ENCODE measurements at places on chromosomes 2 and 18. TPM values are rescaled to one million over a fixed set of nuclear protein-coding genes. Genes with fewer than 3 reads are reported as not detected.

DNA sequence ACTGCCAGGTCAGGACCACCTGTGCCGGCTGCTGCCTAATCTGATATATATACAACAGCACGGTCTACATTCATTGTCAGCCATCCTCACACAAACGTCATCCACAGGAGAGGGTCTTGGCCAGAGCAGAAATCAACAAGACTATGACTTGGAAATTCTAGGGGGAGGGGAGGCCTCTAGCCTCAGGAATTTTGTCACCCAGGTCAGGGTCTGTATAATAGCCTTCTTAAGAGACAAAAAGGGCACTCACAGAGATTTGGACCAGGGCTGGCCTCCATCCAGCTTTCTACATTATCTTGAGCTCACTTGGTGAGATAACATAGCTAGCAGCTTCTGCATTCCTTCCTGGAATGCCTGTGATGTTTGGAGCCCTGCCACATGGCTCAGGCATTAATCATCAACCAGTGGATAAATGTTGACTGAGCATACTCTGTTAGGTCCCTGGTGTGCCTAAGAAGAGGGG lies 50.4 kb upstream of the CTIF start:
- peak; percentile 72 for DNase-seq

- DNase-seq = no peak
These were observed 62.3 kb downstream of the ROCK1 start for GRCh38 chr18:21049306-21049705.

- no peak for DNase-seq
These were observed 1662.1 kb upstream of the NXPH2 start for GRCh38 chr2:140442319-140442718.

DNA sequence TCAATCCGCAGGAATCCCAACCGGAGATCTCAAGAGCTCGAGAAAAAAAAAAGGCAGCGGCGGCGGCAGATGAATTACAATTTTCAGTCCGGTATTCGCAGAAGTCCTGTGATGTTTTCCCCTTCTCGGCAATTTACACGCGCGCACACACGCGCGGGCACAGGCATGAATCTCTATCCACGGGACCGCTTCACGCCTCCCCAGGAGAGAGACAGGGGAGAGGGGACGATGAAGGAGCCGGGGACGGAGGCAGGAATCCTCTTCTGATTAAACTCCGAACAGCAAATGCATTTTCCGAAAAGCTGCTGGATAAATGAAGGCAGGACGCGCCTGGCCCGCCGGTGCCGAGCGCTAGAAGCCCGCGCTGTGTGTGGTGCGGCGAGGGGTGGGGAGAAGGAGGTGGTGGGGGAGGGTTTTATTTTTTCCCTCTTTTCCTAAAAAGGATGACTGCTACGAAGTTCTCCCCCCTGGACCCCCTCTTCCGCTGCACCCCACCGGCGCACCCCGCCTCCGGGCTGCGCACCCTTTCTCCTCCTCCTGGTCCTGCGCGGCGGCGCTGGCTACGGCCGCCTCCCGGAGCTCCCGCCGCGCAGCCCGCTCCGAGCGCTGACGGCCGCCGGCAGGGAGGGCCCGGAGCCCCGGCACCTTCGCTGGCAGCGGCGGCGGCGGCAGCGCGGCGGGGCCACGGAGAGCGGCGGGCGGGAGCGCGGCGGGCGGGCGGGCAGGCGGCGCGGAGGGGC lies at the start of gene BCL2:
TSS of gene BCL2 (minus strand) at position 387 of the 740 bp plus-strand sequence.
- peak; percentile 70 for DNase-seq

GRCh38 chr18:25921677-25922421 lies 168.6 kb downstream of the SS18 start:
- DNase-seq = no peak

DNA sequence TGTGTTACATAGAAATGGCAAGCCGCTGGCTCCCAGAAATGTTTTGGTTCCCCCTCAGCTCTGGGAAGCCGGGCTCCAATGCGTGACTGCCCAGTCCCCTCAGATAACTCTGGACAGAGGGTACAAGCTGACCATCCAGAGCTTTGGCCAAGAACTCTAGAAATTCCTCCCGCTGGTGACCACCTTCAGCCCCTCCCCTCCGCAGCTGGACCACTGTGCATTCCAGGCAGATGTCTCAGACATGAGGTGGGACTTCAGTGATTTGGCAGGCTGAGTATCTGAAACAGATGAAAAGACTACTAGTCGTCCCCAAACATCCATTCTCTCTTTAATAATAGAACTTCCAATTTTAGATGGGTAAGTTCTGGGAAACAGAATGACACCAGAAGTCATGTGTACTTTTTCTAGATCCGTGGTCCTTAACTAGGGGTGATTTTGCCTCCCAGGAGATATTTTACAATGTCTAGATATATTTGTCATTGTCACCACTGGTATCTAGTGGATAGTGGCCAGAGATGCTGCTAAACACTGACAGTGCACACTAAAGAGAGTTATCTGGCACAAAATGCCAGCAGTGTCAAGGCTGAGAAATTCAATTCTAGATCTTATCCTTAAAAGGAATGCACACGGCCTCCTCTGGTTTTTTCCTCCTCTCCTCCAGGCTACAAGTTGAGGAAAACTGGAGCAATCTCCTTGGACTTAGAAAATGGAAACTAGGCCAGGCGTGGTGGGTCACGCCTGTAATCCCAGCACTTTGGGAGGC lies 294.3 kb downstream of the SRBD1 start:
- no peak for DNase-seq

Gene OXER1
- total RNA-seq = 0.43 TPM

Measured in Right ventricle myocardium inferior (tissue), 1 donor.